Left ventricle myocardium superior (tissue), 1 donor: ENCODE measurements at places on chromosomes 3 and 15. TPM values are rescaled to one million over a fixed set of nuclear protein-coding genes. Genes with fewer than 3 reads are reported as not detected.
A peak's percentile ranks its signal among the peaks of the same experiment; 100 is the strongest.

DNA sequence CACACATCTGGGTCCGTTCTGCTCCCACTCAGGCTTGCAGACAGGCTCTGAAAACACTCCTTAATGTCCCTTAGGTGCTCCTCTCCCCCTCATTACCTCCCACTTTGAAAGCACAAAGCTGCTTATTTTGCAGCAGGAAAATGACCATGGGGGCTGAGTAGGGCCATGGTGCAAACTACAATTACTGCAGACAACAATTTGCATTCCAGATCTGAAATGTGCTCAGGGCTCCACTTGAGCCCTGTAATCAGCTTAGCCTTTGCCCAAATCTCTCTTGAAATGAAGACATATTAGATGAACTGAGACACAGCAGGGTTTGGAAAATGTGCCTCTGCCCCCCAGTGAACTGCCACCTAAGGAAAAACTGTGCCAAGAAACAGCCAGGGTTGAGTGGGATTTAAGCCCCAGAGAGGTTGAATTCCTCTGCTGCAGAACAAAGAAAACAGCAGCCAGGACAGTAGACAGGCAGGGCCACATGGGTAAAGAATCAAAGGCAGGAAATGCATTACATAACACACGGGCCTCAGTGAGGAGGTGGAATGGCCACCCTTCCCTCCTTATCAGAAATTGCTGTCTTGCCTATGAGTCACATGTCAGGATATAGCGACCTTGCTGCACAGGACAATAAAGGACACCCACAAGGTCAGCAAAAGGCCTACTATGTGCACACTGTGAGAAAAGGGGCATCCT is 126.8 kb upstream of the ARHGEF3 start:
- no peak for DNase-seq

DNA sequence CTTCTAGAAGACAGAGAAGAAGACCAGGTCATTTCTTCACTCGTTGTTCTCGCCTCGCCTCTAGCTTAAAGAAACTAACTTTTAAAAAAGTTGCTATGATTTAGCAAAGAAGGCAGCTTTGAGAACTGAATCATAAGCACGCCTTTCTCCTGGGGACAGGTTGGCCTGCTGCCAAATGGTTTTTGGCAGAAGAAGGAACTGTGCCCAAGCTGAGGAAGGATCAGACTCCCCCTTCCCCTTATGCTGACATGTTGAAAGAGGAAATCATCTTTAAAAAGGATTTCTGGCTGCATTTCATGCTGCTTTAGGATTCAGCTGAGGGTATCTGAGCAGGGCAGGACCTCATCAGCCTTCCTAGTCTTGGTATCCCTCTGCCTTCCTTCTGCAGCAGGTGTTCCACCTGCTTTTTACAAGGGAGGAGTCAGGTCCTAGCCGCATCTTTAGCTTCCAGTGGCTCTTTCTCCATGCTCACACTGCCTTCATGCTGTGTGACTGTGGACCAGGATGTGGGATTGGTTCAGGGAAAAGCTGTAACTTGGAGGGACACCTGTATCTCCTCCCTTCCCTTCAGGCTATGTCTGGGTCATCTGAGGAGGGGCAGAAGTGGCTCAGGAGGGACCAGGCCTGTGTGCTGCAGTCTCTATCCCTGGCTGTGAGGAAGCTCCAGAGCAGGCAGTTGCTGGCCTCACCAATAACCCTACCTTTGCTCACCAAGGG is 34.1 kb upstream of the HACD2 start:
- DNase-seq: peak; percentile 68

DNA sequence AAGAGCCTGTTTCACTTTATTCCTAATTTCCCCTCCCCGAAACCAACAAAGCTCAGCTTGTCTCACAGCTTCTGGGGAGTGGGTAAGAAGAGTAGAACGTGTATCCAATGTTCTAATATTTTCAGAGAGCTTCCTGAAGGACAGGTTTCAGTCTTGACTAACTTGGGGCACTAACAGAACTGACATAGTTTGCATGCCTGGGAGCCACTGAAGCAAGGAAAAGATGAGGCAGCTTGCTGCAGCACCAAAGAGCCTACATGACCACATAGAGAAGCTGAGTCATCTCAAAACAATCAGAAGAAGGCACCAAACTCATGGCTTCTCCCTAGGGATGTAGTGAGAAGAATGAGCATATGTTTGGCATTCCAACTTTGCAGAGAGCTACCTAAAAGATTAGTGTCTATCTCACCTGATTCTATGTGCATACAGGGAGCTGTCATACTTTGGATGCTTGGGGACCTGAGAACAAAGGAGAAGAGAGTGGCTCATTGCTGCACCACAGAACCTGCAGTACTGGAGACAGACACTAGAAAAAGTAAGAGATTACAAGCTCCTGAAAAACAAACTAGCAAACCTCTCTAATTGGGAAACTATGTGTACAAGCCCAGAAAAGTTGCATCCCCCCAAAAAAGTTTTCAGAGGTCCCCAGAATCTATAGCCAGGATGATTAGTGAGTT is 86.9 kb downstream of the DCLK3 start:
- DNase-seq: no peak

DNA sequence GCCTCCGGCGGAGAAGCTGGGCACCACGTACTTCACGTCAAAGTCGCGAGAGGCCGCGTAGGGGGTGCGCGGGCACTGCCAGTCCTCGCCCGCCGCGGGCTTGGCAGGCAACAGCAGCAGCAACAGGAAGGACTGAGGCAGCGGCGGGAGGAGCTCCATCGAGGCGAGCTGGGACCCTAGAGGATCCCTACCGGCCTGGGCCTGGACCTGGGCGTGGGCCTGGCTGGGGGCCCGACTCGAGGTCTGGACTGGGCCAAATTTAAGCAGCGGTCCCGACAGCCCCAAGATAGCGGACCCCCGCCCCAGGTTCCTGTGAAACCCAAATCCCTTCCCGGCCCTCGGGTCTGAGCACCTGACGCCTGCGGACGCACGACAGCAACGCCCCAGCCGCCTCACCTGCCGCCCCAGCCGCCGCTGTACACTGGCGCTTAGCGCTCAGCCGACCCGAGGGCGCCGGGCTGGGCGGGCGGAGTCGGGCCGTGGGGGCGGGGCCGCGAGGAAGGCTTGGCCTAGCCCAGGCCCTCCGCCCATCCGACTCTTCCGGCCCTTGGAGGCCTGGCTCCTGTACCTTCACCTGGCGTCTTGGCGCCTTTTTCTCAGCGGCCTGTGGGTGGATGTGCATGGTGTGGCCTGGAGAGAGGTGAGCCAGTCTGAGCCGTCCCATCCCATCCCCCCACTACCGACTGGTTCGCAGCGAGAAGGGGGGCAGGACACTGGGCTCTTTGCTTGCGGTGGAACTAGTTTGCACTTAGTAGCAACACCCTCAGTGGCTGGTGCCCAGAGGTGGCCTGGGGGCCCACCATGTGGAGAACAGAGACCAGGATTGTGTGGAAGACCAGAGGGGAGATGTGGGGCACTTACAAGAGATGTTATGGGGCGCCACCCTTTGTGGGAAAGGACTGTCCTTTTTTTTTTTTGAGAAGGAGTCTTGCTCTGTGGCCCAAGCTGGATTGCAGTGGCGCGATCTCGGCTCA is at the start of gene MST1R:
Gene MST1R (minus strand): TSS at position 423 of the 974 bp plus-strand sequence. CDS start 264 bp downstream, at position 159.
- DNase-seq: peak; percentile 86

- no peak for DNase-seq
These were observed 136.8 kb downstream of the FNDC3B start for GRCh38 chr3:172176061-172176770.

The FRMD5 gene
- total RNA-seq: 42.5 TPM

The SLC38A3 gene
- 10.4 TPM for total RNA-seq

DNA sequence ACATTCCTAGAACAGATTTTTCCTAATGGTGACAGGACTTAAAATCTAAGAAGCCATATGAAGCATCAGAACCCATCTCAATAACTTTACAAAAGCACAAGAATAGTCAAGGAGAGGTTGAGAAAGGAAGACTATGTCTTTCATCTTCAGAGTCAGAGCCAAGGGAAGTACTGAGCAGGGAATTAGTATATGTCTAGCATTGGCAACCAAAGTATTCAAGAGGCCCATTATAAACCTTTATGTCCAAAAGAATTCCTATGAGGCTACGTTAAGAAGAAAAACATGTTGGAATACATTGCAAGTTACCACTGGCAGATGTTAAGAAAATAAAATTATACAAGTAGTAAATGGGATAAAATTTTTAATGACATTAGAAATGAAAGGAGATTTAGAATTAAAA is 150.5 kb downstream of the MAGI1 start:
- DNase-seq: no peak
